ENCODE measurements at places on chromosomes 11 and 22.

- DNase-seq: no peak
These were observed 27.0 kb downstream of the SPATA19 start for GRCh38 chr11:133818302-133818701.

- no peak for DNase-seq
These were observed 11.3 kb downstream of the CHRNA10 start for GRCh38 chr11:3659595-3660515.

DNA sequence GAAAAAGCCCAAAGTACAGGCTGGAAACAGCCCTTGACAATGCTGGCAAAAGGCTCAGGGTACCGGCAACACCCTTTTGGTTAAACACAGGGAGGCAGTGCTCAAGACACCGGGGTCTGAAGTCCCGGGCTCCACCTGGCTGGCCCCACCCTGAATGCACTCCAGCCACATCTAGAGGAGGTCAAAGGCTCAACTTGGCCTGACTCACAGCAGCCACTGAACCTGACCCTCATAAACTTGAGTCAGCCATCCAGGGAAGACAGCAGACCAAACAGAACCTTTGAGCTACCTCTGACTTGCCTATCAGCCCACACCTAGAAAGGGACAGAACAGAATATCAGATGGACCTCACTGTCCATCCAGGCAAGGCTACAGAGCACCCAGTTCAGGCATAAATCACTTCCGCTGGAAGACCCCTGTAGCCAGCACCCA is 3.8 kb downstream of the CFL1 start:
- no peak for DNase-seq

DNA sequence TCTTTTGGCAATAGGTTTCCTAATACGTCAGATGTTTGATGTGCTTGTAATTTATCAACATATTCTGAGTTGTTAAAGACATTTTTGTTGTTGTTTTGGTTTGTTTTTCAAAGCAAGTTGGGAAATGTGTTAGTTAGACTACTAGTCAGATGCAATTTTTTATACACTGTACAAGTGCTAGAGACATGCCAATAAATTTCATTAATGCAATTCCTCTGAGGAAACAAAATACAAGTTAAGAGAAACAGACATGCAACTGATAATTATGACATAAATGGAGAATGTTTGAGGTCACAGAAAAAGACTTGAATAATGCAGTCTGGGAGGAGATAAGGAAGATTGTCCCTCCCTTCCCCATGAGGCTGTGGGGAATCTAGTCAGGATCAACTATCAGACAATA is 5.9 kb downstream of the OR51T1 start:
- no peak for DNase-seq

DNA sequence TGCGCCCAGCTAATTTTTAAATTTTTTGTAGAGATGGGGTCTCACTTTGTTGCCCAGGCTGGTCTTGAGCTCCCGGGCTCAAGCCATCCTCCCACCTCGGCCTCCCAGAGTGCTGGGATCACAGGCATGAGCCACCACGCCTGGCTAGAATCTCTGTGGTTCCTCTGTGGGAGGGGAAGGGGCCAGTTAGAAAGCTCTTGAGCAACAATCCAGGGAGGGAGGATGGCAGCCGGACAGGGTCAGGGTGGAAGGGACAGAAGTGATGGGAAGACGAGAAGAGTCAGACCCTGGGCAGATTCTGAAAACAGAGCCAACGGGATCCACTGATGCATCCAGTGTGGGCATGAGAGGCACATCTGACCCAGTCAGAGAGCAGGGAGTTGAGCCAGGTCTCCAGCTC is 38.9 kb upstream of the MN1 start:
- DNase-seq: no peak

DNA sequence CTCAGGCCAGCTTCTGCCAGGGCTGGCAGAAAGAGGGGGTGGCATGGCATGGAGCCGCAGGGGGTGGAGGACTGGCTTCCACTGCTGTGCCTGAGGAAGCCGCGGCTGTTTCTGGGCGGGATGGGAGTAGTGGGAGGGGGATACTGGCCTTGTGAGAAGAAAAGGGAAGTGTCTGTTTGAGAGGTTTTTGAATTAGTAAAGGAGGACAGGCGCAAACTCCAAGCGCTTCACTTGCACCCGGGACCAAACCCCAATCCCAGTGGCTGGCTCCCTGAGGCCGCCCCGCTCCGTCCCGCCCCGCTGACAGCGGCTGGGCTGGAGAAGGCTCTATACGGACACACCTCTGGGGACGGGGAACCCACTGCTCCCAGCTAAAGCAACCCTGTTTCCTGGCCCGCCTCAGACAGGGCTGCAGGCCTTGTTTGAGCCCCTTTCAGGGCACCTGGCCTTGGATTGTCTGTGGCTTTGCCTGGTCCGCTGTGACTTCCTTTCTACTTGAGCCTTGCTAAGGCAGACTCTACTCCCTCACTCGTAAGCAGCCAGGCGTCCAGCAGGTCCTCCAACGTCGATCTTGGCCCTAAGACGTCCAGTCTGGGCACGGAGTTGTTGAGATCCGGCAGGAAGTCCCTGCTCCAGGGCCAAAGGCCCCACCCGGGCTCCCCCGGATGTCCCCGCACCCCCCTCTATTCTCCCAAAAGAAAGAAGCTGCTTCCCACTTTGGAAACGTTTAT is 2.2 kb downstream of the APOA1 start:
- no peak for DNase-seq

DNA sequence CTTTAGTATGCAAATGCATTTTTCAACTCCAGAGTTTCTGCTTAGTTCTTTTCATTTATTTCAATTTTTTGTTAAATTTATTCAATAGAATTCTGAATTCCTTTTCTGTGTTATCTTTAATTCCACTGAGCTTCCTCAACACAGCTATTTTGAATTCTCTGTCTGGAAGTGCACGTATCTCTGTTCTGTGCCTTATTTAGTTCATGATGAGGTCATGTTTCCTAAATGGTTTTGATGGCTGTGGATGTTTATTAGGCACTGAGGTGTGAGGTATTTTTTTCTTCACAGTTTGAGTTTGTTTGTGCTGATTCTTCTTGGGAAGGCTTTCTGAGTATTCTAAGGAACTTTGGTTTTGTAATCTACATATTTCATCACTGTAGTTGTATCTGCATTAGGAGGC is 2042.8 kb upstream of the RAG2 start:
- no peak for DNase-seq

- peak; percentile 40 for DNase-seq
These were observed 1.7 kb upstream of the IGSF22 start for GRCh38 chr11:18727479-18728236.

- DNase-seq: peak; percentile 66
These were observed 11.1 kb downstream of the PPP6R3 start for GRCh38 chr11:68471360-68472340.

DNA sequence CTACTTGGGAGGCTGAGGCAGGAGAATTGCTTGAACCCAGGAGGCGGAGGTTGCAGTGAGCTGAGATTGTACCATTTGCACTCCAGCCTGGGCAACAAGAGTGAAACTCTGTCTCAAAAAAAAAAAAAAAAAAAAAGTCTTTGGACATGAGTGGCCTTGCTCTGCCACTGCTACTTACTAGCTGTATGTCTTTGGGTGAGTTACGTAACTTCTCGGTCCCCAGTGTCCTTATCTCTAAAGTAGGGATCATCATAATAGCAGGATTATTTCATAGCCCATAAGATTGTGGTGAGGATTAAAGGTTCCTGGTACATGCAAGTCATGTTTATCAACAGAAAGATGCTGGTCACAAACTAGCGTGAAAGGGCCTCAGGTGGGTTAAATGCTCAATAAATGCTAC is 53.9 kb upstream of the HEPHL1 start:
- DNase-seq: no peak

DNA sequence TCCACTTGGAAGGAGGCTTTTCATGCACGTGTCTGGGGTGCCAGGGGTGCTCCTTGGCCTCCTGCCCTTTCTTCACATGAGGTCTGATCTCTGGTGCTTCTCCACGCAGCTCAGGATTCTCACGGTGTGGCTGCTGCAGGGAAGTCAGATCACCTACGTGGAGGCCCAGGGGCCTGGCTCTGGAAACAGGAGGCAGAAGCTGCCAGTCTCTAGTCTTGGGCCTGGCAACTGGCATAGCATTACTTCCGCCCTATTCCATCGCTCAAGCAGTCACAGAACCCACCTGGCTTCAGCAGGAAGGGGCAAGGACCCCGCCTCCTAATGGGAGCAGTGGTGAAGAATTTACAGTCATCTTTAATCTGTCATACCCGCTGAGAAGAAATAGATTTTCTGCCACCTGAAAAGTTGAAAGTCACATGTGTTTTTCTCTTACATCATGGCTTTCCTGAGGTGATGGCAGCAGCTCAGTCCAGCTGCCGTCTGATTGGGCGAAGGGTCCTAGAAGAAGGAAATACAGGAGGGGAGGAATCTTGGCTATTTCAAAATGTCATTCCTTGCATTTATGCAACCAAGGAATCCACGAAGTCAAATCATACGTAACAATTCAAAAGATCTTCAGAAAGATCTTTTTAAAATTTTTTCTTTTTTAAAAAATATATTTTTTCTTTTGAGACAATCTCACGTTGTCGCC is 50.1 kb upstream of the DKK3 start:
- DNase-seq: no peak

GRCh38 chr22:17412232-17412631 is 43.0 kb downstream of the CECR2 start:
- DNase-seq: no peak

DNA sequence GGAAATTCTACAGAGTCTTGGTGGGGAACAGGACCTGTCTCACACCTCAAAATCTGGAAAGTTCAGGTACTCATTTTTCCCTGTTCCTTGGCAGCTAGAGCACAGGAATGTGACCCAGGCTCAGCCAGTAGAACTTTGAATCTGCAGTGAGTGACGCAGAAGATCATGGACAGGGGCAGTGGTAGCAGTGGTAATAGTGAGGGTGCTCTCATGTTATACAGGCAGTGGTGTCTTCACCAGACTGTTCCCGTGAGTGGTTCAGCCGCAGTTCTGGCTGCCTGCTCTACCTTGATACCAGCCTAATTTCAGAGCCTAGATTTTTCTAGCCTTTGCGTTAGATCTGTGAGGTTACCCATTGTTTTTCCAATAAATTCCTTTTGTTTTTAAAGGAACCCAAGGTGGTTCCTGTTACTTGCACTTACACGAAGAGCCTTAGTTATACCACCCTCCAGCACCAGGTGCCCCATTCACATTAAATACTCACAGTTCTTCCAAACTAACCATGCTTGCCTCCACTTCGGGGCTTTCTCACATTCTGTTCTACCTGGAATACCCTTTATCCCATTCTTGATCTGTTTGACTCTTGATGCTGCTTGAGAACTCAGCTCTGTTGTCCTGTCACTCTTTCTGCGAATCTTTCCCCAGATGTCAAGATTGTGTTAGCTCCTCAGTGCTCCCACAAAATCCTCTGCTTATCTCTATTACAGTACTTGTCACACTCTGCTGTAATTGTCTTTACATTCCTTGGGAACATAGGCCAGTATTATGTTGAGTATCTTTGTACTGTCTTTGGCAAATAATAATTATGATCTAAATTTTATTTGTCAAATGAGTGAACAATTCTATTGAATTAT is 47.8 kb downstream of the SWAP70 start:
- DNase-seq: no peak

DNA sequence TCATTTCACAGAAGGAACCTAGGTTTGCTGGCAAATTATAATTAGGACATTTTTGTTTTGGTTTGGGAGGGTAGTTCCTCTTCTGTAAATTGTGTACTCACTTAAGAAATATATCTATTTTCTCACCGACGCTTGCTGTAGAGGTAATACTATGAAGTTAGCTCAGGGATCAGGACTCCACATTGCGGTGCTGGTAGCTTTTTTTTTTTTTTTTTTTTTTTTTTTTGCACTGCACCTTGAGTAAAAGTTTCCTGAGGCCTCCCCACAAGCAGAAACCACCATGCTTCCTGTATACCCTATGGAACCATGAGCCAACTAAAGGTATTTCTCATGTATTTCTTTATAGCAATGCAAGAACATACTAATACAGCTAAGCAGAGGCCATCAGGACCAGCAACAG is 14.7 kb downstream of the UBTFL1 start:
- DNase-seq: peak; percentile 1

DNA sequence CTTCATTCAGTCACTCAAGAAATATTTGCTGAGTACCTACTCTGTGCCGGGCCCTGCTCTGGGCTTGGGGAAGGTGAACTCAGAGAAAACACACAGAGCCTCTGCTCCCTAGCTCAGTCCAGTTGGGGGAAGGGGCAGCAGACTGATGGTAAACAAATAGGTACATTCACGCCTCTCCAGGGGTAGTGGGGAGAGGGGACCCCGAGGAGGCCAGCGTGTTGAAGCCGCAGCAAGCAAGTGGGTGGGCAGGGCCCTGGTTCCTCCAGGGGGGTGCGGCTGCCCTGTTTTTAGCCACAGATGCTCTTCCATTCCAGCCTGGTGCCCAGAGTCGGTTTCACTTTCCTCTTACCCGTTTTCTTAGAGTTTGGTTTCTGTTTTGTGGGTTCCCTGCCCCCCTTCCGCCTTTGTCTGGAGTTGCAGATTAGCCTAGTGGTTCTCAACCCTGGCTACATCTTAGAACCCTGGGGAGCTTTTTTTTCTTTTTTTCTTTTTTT is 8.7 kb downstream of the DRAP1 start:
- peak; percentile 74 for DNase-seq

DNA sequence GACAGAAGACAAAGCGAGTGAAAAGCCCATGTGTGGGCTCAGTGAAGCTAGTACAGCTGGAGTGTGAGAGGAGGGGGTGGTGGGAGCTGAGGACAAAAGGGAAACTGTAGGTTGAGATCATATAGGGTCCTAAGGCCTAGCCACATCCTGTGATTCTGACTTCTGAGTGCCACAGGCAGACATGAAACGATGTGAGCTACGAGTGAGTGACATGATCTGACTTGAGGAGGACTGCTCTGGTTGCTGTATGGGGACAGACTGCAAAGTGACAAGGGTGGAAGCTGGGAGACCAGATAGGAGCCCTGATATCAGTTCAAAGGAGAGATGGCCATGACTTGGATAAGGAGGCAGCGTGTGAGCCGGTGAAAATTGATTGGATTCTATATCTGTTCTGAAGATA is 85.4 kb downstream of the MICAL2 start:
- DNase-seq: peak; percentile 67

DNA sequence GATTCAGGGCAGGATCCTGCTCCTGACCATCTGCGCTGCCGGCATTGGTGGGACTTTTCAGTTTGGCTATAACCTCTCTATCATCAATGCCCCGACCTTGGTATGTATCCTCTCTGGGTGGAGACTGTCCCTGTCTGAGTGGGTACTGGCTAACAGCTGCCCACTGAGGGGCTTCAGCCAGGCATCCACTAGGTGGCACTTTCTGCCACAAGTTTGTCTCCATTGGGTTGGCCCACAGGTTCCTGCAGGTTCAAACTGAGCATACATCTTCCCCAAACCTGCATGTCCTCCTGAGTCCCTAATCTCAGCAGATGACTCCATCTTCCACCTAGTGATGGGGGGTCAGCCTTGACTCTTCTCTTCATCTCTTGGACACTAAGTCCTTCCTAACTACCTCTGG is 4.4 kb downstream of the SLC2A11 start:
- DNase-seq: peak; percentile 43
